ENCODE measurements at places on chromosomes 7 and 10.

GRCh38 chr10:127997937-127998336 lies 91.0 kb downstream of the PTPRE start:
- DNase-seq: no peak

- DNase-seq: no peak
Observed at GRCh38 chr10:7487528-7487927, 76.7 kb upstream of the SFMBT2 start.

GRCh38 chr7:26151650-26151952 lies 397 bp upstream of the NFE2L3 start:
- no peak for DNase-seq

DNA sequence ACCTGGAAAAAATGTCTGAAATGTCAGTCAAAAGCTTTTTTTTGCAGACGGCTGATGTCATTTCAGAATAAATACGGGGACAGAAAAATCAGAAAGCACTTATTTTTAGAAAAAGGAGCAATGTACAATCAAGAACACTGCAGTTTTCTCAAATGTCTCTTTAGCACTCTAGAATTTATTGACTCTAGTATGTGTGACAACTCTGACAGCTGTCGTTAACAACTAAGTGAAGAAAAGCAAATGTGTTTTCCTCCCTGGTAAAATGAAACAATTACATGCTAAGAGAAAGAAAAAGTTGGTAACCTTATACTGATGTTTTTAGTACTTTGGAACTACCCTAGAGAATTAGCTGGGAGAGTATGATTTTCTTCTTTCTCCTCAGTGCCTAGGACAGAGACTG lies 497.4 kb downstream of the GRM8 start:
- DNase-seq: no peak

GRCh38 chr7:115494529-115495147 lies 535.9 kb downstream of the TFEC start:
- DNase-seq: no peak

GRCh38 chr7:121077165-121077630 lies 88.7 kb downstream of the CPED1 start:
- DNase-seq: no peak

DNA sequence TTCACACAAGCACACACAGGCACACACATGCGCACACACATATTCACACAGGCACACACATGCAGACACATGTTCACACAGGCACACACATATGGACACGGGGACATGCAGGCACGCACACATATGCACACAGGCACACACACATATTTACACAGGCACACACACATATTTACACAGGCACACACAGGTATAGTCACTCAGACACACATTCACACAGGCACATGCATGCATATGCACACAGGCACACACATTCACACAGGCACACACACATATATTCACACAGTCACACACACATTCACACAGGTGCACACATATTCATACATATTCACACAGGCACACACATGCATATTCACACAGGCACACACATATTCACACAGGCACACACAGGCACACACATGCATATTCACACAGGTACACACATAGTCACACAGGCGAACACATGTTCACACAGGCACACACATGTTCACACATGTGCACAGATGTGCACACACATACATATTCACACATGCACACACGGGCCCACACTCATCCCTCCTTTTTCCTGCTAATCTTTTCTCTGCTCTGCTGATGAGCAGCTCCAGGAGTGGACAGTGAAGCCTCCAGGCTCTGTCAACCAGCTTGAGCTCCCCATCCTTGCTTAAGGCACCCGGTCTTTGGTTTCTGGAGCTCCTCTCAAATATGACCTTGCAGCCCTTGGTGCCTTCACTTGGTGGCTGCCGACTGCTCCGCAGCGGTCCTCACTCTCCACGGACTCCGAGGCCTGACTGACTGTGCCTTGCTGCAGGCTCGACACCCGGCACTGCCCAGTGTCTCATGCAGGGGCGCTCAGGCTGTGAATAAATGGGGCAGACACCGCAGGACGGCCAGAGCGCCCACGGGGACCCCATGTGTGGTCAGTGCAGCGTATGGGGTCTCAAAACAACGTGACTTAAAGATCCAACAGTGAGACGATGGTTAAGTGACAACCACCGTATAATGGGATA lies 581.2 kb upstream of the MGMT start:
- DNase-seq: no peak

DNA sequence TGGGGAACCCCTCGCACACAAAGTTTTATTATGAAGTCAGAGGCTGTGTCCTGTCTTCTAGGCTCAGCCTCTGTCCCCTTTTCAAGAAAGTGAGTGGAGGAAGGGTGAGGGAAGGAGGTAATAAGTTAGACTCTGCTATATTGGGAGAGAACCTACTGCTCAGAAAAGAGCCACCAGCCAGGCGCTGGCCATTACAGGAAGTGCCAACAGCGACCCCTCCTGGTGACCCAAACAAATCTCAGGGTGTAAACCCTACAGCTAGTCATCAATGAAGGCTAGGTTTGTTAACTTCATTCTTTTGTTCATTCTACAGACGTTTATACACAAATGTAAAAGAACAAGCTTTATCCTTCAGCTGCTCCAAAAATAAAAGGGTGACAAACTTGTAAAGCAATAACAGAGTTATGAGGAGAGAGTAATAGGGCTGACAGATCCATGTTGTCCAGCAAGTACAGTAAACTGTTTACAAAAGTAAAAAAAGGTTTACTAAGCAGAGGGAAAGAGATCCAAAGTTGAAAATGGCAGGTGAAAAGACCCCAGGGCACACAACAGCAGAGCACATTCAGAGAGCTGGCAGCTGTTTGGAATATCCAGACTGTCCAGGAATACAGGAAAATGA lies 82.7 kb downstream of the FAM204A start:
- DNase-seq: no peak

DNA sequence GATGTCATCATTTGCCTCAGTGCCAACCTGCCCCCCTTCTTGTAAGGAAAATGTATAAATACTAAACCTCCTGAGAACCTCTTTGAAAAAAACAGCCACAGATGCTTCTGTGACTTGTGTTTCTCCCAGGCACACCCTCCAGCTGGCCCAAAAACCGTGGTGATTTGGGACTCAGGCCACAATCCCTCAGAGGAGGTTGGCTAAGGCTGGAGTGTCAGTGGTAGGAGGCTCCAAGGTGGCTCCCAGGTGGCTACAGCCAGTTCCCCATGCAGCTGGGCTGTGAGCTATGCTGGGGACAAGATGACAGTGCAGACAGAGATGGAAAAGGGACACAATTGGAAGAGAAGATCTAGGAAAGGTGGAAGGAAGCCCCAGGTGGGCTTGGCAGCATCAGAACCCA lies 104.7 kb downstream of the CPXM2 start:
- no peak for DNase-seq

GRCh38 chr7:29243910-29244655 lies 49.5 kb downstream of the CHN2 start:
- no peak for DNase-seq

All from omental fat pad (tissue), 4 donors.